ENCODE measurements at places on chromosomes 1 and 21.

- no peak for DNase-seq
Measured at GRCh38 chr1:77544845-77545244, 137.6 kb downstream of the ZZZ3 start.

DNA sequence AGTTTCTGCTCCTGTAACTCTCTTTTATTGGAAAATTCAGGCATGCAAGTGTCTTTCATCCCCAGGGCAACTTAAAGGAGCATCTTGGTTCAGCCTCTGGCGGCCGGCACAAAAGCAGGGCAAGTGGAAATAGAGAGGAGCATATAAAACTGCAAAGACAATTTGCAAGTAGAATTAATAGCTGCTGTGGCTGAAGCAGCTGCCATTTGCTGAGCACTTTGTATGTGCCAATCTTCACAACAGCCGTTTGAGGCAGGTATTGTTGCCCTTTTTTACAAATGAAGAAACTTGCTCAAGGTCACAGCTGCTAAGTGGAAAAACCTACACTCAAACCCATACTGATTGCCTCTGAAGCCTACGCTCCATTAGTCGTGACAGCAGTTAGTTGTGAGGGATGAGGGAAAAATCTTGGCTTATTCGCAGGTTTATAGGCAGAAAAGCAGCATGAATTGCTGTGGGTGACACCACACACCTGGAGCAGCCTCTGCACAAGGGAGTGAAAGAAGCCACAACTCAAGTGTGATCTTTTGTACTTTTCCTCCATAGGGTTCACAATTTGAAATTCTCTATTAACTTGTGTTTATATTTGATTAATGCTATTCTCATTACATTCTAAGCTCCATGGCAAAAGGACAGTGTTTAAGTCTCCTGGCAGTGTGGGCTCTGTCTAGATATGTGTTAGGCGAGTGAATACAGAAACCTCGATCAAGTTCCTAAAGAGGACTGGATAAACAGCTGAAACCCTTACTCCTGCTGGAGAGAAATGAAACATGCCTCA is 99.0 kb upstream of the BEND5 start:
- no peak for DNase-seq

DNA sequence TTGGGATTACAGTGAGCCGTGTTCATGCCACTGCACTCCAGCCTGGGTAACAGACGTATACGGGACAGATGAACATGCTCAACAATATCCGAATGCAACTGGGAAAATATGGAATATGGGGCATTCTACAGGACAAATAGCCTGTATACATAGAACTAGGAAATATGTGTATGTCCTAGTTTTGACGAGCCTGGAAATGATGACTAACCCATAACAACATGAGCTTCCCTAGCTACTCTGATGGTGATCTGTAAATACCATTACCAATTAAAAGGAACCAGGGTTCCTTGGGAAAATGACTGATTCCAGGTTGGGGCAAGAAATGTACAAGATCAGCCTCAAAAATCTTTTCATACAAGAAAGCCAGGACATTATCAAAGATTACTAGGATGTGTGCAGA is 42.8 kb upstream of the ARTN start:
- no peak for DNase-seq

DNA sequence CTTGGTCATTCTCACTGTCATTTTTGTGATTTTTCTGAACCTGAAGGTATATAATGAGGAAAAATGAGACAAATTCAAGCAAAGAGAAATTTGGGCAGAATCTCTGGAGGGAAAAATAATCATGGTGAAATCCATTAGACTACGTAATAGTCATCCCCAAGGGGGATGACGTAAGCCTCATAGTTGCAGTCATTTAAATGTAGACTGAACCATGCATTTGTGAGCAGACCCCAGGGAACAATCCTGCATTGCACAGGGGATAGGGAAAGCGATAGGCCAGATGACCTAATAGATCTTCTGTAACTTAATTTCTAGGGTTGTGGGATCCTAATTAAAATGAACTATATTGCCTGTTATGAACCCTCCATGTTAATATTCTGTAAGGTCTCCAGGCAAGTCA is 167.4 kb upstream of the C1orf21 start:
- DNase-seq, result no peak

DNA sequence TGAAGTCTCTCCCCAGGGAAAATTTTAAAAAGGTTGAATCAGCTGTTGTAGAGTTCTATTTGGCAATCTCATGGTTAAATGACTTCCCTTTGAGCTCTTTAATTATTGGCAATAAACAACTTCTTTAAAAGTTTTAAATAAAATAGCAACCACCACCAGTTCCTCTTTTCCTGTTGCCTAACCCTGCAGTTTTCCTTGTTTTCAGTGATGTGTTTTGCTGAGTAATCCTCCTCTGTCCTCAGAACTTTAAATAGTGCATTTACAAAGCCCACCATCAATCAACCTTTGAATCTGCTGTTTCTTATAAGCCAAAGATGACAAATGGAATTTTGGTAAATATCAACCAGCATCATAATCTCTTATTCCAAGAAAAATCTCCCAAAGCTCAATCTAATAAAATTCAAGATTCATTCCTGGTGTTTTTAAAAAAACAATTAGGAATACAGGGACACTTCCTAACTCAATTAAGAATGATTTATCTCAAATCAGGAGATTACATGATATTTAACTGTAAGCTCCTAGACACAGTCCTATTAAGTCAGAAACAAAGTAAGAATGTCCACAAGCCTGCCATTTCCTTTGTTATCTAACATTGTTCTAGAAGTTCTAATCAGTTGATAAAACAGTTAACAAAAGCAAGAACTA is 14.8 kb downstream of the AVPR1B start:
- no peak for DNase-seq

- DNase-seq, result no peak
Measured at GRCh38 chr1:32181563-32181962, 2.1 kb downstream of the TXLNA start.
